ENCODE measurements at places on chromosomes 3 and 15. TPM values are rescaled to one million over a fixed set of nuclear protein-coding genes. Genes with fewer than 3 reads are reported as not detected.
A peak's percentile ranks its signal among the peaks of the same experiment; 100 is the strongest.

- no peaks in the 10 kb centered on the region for H3K27me3 ChIP-seq
- peaks cover 18% of the 10 kb centered on the region for H3K4me1 ChIP-seq
- H3K36me3 ChIP-seq, result no peaks in the 10 kb centered on the region
- no peak overlapping the region for H3K4me3 ChIP-seq
Observed at GRCh38 chr3:150404023-150404422, 4.1 kb upstream of the TSC22D2 start.

GRCh38 chr15:86101818-86102217, 22.1 kb downstream of the AGBL1 start:
- no peak overlapping the region for H3K4me3 ChIP-seq
- no peaks in the 10 kb centered on the region for H3K27me3 ChIP-seq
- no peaks in the 10 kb centered on the region for H3K36me3 ChIP-seq
- DNase-seq, result no peak

DNA sequence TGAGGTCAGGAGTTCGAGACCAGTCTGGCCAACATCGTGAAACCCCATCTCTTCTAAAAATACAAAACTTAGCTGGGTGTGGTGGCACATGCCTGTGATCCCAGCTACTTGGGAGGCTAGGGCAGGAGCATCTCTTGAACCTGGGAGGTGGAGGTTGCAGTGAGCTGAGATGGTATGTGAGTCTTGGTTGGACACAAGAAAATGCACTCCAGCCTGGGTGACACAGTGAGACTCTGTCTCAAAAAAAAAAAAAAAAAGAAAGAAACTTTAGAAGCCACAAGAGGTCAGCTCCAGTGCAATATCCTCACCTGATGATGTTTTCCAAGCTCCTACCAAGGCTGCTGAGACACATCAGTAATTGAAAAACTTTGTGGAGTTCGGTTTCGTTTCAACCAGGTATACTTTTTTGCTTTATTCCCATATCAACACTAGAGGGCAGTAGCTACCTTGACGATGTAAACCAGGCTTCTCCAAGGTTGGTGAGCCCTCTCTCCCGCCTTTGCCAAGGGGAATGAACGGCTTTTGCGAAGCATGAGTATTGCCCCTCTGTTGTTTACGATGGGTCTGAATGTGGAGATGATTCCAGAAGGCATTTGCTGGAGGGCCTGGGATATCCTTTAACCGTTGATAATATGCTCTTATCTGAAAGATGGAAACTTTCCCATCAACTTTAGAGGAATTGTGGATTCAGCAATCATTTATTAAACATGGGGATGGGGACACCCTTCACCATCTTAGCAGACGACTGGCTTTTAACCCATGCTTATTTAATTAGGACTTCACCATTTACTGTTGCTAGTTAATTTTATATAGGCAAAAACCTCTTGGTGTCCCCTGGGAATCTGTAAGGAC, 202.8 kb downstream of the SV2B start:
- H3K27ac ChIP-seq, result no peak overlapping the region
- H3K36me3 ChIP-seq, result no peaks in the 10 kb centered on the region
- DNase-seq, result peak; percentile 76
- peaks cover 62% of the 10 kb centered on the region for H3K27me3 ChIP-seq

GOLGA6D gene
- total RNA-seq, result not detected

CX3CR1 gene
- not detected for total RNA-seq

- no peaks in the 10 kb centered on the region for H3K27me3 ChIP-seq
- no peaks in the 10 kb centered on the region for H3K36me3 ChIP-seq
- H3K4me3 ChIP-seq, result peak overlapping the region; percentile 62
- H3K4me1 ChIP-seq, result peaks cover 21% of the 10 kb centered on the region
- peak; percentile 87 for DNase-seq
Observed at GRCh38 chr3:29324180-29324651, 43.3 kb downstream of the RBMS3 start.

KCNAB1 gene
- not detected for total RNA-seq

- no peak for DNase-seq
- H3K36me3 ChIP-seq, result no peaks in the 10 kb centered on the region
- H3K27me3 ChIP-seq, result peaks cover 6% of the 10 kb centered on the region
- no peak overlapping the region for H3K4me3 ChIP-seq
- no peak overlapping the region for H3K27ac ChIP-seq
Observed at GRCh38 chr3:50150863-50151686, 4.0 kb upstream of the SEMA3F start.

MOBP gene
- total RNA-seq, result not detected

DNA sequence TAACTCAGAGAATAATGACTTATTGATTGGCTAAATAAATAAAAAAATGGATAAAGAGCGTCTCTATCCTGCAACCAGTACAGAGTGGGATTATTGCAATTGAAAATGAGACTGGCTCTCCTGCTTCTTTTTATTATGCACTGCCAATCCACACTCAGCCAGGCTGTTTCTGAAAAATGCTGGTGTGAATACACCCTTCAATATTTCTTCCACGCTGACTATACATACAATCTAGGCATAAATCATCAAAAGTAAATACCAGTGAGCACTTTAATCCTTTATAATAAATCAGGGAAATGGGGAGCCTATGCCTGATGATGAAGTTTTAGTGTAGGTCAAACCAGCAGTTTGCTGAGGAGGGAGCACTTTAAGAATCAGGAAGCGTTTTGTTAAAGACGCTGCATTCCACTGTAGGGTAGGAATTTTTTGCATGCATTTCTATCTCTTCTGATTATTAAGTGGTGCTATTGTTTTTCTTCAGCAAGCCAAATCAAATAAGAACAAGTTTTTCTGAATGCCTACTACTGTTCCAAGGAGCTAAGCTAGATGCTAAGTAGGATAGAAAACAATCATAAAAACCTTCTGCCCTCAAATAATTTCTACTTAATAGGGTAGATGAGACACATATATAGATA, 781.5 kb downstream of the TBL1XR1 start:
- H3K4me3 ChIP-seq, result no peak overlapping the region
- no peaks in the 10 kb centered on the region for H3K27me3 ChIP-seq
- no peak for DNase-seq
- no peaks in the 10 kb centered on the region for H3K4me1 ChIP-seq

RPP25 gene
- total RNA-seq, result 4.5 TPM

DNA sequence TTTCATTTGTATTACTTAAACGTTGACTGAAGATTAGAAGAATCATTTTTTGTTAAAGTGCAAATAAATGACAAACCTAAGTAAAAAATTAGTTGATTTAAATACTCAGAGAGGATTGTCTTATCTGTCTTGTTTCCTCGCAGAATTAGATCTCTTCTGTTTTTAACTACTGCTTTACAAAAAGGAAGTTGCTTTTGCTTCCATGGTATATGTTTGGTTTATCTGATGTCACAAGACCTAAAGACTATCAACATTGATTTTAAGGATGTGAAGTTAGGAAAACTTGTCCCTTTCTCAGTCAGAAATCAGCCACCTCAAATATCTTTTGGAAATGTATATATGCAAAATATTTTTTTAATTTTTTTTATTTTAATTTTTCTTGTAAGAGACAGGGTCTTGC, 28.7 kb downstream of the GPR171 start:
- no peak overlapping the region for H3K27ac ChIP-seq
- no peaks in the 10 kb centered on the region for H3K4me1 ChIP-seq
- H3K27me3 ChIP-seq, result no peaks in the 10 kb centered on the region

CHRD gene
- total RNA-seq, result 0.22 TPM

DNA sequence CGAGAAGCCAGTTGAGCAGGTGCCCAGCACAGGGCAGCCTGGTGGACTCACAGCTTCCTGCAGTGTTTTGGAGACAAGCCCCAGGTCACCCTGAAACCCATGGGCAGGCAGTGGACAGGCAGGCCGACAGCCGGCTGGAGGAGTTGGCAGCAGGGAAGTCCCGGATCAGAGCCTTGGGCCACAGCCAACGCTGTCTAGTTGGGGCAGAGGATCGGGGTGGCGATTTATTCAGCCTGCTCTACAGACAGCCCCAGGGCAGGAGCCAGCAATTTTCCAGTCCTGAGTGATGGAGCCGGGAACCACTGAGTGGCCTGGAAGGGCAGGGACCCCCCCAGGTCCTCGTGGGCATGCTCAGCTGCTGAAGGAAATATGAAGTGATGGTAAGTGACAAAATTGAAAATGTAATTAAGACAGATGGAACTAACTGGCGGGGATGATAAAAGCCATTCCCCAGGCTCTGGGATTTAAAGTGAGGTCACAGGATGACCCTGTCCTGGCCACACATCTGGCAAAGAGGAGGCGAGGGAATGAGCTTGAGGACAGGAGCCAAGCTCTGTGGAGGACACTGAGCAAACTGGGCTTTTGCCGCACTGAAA, 34.4 kb upstream of the TBC1D21 start:
- no peaks in the 10 kb centered on the region for H3K36me3 ChIP-seq
- no peak overlapping the region for H3K27ac ChIP-seq
- DNase-seq, result peak; percentile 19
- H3K27me3 ChIP-seq, result peaks cover 78% of the 10 kb centered on the region
- no peaks in the 10 kb centered on the region for H3K4me1 ChIP-seq
- H3K4me3 ChIP-seq, result no peak overlapping the region

- H3K36me3 ChIP-seq, result no peaks in the 10 kb centered on the region
- H3K27me3 ChIP-seq, result no peaks in the 10 kb centered on the region
- H3K27ac ChIP-seq, result peak overlapping the region; percentile 33
- H3K4me1 ChIP-seq, result peaks cover 28% of the 10 kb centered on the region
- DNase-seq, result peak; percentile 86
Observed at GRCh38 chr3:168165390-168166269, 69.9 kb upstream of the GOLIM4 start.

- H3K36me3 ChIP-seq, result no peaks in the 10 kb centered on the region
- H3K4me3 ChIP-seq, result no peak overlapping the region
- no peak for DNase-seq
- H3K4me1 ChIP-seq, result no peaks in the 10 kb centered on the region
Observed at GRCh38 chr3:151109286-151109800, 23.9 kb downstream of the MED12L start.

AADACL2 gene
- total RNA-seq, result not detected

GRCh38 chr3:37100411-37100810, 74.0 kb downstream of the LRRFIP2 start:
- H3K27me3 ChIP-seq, result no peaks in the 10 kb centered on the region
- no peak for DNase-seq
- no peak overlapping the region for H3K27ac ChIP-seq
- peaks cover 27% of the 10 kb centered on the region for H3K4me1 ChIP-seq
- peaks cover 6% of the 10 kb centered on the region for H3K36me3 ChIP-seq

POMGNT2 gene
- 11.6 TPM for total RNA-seq

CPNE9 gene
- not detected for total RNA-seq

DNA sequence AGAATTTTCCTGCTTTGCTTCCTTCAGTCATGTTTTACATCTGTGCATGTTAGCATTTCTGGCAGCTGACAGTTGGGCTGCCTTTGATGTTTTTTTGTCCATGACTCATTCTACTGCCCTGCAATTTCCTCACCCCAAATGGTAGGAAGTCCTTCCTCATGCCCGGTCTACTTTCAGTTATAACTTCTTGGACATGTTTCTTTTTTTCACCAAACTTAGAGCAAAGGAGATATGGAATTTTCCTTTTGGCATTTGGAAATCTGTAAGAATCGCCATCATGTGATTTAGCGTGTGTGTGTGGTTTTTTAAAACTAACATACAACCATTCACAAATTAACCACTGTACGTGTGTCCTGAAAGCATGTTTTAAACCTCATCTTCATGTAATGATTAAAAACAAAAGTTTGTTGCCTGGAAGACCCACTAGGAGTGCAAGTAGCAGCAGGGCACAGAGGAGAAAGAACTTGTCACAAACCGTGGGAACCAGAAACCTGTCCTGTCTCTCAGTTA, 430.7 kb upstream of the CFAP20DC start:
- peaks cover 32% of the 10 kb centered on the region for H3K4me1 ChIP-seq
- no peaks in the 10 kb centered on the region for H3K27me3 ChIP-seq
- peak overlapping the region; percentile 49 for H3K27ac ChIP-seq
- peak overlapping the region; percentile 67 for H3K4me3 ChIP-seq
- no peaks in the 10 kb centered on the region for H3K36me3 ChIP-seq
- peak; percentile 82 for DNase-seq

GRCh38 chr15:99613887-99614647, 48.3 kb downstream of the MEF2A start:
- peak overlapping the region; percentile 48 for H3K27ac ChIP-seq
- DNase-seq, result peak; percentile 45
- no peaks in the 10 kb centered on the region for H3K27me3 ChIP-seq
- no peaks in the 10 kb centered on the region for H3K36me3 ChIP-seq
- no peak overlapping the region for H3K4me3 ChIP-seq
- H3K4me1 ChIP-seq, result peaks cover 21% of the 10 kb centered on the region

- H3K36me3 ChIP-seq, result no peaks in the 10 kb centered on the region
- H3K27ac ChIP-seq, result no peak overlapping the region
- H3K4me1 ChIP-seq, result no peaks in the 10 kb centered on the region
- H3K27me3 ChIP-seq, result no peaks in the 10 kb centered on the region
- H3K4me3 ChIP-seq, result no peak overlapping the region
Observed at GRCh38 chr15:55124616-55125015, 72.1 kb downstream of the RSL24D1 start.

GRCh38 chr3:160098926-160099626, 110.4 kb downstream of the IL12A start:
- peak; percentile 3 for DNase-seq
- no peaks in the 10 kb centered on the region for H3K4me1 ChIP-seq
- H3K27ac ChIP-seq, result no peak overlapping the region
- H3K4me3 ChIP-seq, result no peak overlapping the region
- no peaks in the 10 kb centered on the region for H3K36me3 ChIP-seq

GRCh38 chr15:83695901-83696425, 42.0 kb downstream of the ADAMTSL3 start:
- no peaks in the 10 kb centered on the region for H3K4me1 ChIP-seq
- H3K27me3 ChIP-seq, result no peaks in the 10 kb centered on the region
- DNase-seq, result no peak
- no peak overlapping the region for H3K27ac ChIP-seq
- H3K36me3 ChIP-seq, result no peaks in the 10 kb centered on the region

GRCh38 chr3:27591312-27592210, 107.4 kb upstream of the SLC4A7 start:
- H3K4me3 ChIP-seq, result no peak overlapping the region
- DNase-seq, result peak; percentile 20
- H3K27ac ChIP-seq, result peak overlapping the region; percentile 65

GRCh38 chr3:113079218-113079961, 88.6 kb downstream of the GTPBP8 start:
- H3K27ac ChIP-seq, result no peak overlapping the region
- H3K4me3 ChIP-seq, result 0 out of 2 replicates have a peak overlapping the region, but pooled peaks have one; percentile 10
- H3K36me3 ChIP-seq, result no peaks in the 10 kb centered on the region
- no peaks in the 10 kb centered on the region for H3K27me3 ChIP-seq
- peaks cover 1% of the 10 kb centered on the region for H3K4me1 ChIP-seq
- no peak for DNase-seq

RETNLB gene
- not detected for total RNA-seq

GRCh38 chr3:2713923-2714322, 396.3 kb downstream of the IL5RA start:
- no peaks in the 10 kb centered on the region for H3K27me3 ChIP-seq
- no peak overlapping the region for H3K27ac ChIP-seq
- H3K4me3 ChIP-seq, result no peak overlapping the region
- no peaks in the 10 kb centered on the region for H3K4me1 ChIP-seq
- DNase-seq, result peak; percentile 1

Data from GM23248 (cell line).